ENCODE measurements at places on chromosomes 5 and 9.
A peak's percentile ranks its signal among the peaks of the same experiment; 100 is the strongest.

GRCh38 chr5:135641734-135642487 lies 63.1 kb upstream of the CXCL14 start:
- DNase-seq, result no peak

DNA sequence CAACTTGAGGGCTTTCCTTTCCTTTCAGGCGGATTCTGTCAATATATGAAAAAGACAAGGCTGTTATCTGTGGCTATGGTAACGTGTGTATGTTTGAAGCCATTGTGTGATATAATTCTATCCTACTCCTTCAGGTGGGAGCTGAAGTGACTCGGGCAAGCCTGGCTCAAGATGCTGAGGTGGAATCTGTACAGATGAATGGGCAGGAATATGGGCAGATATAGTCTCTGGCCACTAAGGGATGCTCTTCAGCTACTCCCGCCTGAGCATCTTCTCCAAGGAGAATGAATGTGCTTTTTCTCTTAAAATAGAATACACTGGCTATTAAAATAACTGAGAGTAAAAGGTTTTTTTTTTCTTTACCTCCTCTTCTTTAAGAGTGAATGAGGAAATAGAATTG lies 244.8 kb downstream of the ADGRV1 start:
- no peak for DNase-seq

DNA sequence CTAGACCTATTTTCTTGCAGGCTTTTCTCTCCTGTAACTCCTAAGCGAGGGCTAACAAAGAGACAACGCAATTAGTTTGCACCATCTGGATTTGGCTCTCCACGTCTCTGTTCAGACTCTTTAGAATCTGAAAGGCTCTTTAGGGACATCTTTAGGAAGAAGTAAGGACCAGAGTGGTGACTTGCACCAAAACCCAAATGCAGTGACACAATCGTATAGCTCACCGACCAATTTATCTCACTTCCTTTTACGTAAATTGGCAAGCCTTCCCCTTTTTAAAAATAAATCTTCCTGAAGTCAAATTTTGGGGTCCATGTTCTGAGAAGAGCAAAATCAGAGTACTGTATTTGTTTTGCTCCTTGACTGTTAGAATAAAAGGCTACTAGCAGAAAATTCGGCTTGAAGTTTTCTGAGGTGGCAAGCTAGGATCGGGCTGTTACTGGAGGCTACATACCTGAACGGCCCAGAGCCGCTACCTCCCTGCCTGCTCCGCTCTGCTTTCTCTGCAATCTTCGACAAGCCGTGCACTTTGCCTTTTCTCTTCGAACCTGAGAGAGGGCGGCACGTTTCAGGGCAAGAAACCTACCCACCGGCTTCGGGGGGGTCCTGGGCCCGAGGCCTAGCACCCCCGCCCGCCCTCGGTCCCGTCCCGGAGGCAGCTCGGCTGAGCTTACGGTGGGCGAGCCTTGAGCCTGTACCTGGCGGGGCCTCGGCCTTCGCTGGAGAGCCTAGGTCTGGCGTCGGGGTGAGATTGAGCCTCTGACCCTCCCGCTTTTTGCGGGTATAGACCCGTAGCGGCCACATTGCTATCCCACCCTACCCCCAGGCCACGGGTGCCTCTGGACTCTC lies 537 bp downstream of the MEIKIN start:
- DNase-seq, result no peak

DNA sequence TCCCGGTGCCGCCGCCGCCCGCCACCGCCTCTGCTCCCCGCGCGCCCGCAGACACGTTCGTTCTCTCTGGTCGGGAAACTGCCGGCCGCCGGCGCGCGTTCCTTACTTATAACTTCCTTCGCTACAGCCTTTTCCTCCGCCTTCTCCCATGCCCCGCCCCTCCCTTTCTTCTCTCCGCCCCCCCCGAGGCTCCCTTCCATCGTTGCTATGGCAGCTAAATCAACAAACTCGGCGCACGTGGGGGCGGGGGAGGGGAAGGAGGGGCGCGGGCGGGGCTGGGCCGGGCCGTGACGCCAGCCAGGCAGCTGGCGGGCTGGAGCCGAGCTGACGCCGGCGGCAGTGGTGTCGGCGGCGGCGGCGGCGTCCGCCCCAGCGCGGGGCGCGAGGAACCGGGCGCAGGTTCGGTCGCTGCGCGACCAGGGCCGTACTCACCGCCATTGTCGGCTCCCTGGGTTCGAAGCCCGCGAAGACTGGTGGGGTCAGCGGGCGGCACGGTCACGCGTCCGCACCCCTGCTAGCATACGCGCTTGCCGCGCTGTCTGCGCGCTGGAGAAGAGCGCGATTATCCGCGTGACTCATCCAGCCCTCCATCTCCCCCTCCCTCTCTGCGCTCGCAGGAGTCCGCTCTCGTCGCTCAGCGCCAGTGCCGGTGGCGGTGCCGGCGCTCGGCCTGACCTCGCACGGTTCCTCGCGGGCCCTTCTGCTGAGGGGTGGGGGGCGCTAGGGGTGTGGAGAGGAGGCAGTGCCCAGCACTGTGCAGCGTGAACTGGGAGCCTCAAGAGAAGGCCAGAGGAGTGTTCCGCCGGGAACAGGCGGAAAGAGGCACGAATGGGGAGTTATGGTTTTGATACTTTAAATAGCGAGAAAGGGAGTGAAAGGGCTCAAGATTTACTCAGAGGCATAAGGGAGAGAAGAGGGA lies at the start of gene KLF4:
Gene KLF4, minus strand, starts transcription at position 83 of the 919 bp plus-strand sequence. CDS start 597 bp downstream, outside the sequence.
- DNase-seq, result peak; percentile 91

DNA sequence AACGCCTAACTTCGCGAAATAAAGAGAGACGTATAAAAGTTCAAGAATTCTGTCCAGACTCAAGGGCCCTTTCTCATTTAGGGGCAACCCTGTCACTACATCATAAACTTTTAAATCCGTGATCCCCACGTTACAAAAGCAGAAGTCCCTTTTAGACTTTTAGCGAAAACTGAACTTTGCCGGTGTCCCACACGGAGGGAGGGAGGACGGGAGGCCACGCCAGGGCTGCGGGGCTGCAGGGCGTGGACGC lies 515 bp upstream of the F2R start:
- no peak for DNase-seq

DNA sequence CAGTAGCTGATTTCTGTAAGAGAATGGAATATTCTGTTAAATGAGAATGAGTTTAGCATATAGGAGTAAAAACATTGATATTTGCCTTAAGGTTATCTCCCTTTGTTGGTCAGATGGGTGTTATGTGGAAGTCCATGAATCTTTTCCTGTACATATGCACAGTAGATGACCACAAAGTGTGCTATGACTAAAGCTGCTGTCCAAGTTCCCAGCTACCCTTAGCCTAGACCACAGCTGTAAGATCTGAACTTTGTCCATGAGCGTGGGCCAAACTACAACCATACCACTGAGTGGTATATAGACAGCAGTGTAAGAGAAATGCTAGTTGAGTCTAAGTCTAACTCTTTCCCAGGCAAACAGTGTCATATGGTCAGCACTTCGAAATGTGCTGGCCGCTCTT lies 48.8 kb downstream of the CD180 start:
- no peak for DNase-seq

DNA sequence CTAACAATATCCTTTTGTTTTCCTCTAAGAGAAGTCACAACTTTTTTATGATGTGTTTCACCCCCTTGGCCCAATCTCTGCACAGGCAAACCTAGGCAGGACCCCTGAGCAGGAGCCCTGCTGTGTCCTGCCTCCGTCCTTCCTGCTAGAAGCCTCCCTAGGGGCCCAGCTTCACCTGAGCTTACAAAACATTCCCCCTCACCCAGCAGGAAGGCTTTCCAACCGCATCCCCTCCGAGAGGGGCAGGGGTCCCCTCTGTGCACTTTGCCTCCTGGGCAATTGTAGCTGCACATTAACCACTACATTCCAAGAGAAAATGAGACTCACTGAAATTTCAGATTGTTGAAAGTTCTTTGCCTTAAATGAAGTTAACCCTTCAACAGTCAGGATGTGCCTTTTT lies 176.2 kb downstream of the IRX2 start:
- peak; percentile 5 for DNase-seq

- no peak for DNase-seq
Observed at GRCh38 chr5:181052672-181053487, 12.8 kb downstream of the BTNL9 start.

DNA sequence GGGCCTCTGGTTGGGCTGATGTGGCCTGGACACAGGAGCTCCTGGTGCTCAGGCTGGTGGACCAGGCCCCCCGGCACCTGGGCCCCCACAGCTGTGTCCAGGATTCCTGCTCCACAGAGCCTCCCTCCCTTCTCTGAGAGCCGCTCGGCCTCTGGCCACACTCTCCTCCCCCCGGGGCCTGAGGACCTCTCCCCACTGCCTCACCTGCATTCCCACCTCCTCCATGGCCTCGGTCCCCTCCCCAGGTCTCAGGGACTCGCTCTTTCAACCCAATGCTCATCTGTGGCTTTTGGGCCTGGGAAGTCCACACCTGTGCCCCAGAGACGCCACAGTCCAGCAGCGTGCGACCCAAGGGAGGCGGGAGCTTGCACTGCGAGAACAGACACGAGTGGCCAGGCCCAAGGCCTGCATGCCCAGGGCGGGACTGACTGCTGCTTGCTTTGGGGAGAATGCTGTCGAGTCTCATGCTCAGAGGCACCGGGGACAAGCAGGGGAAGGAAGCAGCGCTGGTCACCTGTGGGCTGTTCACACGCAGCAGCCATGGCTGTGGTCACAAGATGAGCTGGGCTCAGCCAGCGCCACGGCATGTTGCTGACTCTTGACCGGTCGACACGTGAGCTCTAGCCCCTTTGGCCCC lies 14.6 kb downstream of the PAEP start:
- DNase-seq, result no peak

DNA sequence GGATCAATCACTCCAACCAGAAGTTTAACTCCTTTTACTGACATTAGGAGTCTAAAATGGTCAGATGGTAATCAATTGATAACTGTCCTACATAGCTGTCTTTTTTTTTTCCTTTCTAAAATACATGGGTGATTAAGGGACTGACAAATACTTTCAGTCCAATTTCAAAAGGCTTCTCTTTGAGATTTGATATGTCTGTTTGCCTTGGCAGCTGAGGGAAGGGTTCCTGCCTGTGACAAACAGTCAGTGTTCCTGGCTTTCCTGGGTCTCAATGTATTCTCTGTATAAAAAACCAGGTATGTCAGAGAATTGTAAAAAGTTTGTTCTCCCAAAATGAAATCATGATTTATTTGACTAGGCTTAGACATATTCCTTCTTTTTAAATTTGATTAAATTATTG lies 84.5 kb downstream of the MEGF10 start:
- no peak for DNase-seq

DNA sequence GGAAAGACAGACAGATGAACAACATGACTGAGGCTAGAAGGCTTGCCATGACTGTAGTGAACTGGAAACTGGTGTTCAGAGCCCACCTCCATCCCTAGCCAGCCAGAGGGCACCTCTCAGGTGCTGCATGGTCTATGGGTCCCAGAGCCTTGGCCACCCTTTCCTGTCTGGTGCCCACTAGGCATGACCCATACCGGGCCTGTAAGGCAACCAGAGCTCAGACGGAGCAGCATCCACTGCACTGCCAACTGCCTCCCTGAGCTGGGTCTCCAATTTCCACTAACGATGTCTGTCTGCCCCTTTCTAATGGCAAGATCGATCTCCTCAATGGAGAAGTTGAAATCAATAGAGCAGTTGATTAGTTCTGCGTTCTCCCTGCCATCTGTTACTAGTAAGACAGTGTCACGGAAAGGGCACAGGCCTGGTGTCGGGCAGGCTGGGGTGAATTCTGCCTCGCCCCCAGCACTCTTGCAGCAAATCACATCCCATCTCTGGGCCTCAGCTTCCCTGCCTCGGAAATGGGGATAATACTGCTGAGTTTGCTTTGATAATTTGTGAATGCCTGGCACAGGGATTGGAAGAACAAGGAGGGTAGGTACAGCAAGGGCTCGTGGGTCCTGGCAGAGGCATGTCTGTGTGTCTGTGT lies 172.3 kb upstream of the MVB12B start:
- no peak for DNase-seq

DNA sequence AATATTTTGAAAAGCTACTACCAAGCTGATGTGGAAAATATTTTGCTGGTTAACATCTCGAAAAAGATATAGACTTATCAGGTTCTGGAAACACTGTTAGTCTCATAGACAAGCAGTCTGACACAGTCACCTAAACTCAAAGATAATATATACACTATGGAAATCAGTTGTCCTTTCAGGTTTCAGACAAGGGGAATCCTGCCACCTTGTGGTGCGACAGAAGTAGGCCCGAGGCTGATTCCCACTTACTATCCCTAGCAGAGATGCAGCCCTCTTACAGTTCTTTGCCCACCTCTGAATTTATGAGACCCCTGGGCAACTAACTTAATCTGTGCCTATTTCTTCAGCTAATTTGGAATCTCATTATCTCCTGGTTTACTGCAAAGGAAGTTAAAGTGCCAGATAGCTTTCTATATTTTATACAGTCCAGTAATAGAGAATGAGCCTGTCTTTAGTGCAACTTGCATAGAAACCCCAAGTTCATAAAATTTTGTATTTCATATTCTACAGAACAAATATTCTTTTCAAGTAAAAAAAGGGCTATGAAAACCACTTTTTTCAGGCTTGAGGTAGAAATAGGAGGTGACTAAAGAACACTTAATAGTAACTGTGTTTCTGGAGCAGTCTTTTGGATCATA lies 16.9 kb downstream of the RAD1 start:
- DNase-seq, result peak; percentile 66

- no peak for DNase-seq
Observed at GRCh38 chr9:135442075-135442474, 37.5 kb upstream of the PPP1R26 start.

- no peak for DNase-seq
Observed at GRCh38 chr5:141694479-141694878, 12.4 kb upstream of the ARAP3 start.

GRCh38 chr5:53469946-53470687 lies 10.3 kb upstream of the FST start:
- DNase-seq, result no peak

DNA sequence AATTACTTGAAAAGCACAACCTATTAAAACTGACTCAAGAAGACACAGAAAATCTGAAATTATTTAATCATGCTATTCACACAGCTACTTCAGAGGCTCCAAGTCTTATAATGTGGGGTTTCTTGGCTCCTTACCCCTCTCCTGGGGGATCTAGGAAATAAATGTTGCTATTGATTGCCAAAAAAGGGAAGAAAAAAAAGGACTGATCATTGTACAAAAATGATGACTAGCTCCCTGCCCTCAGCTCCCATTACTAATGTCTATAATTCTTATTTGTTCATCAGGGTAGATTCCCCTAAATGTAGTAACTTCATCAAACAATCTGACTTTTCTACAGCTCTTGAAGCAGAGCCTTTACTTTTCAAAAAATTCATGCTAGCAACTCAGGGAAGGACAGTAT lies 3.3 kb upstream of the SMC5 start:
- no peak for DNase-seq

- no peak for DNase-seq
Observed at GRCh38 chr5:109105631-109106267, 304.0 kb downstream of the PJA2 start.

GRCh38 chr5:90347462-90347861 lies 62.1 kb downstream of the CETN3 start:
- DNase-seq, result no peak

DNA sequence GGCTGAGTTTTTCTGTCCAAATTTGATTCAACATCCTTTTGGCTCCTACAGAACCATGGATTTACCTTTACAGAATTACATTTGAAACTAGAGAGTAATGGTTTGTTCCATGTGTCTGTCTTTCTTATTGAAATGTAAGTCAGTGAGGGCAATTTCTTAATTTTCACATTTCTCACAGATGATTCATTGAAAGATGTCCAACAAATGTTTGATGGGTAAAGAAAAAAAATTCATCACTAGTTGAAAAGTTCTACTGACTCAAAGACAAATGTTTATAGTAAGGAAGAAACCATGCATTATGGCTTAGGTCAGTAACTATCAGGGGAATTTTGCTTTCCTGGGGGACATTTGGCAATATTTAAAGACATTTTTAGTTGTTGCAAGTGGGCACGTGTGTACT lies 131.6 kb upstream of the TRPM3 start:
- DNase-seq, result no peak

Measured in mucosa of gallbladder (tissue), 1 donor.